ENCODE measurements at places on chromosomes 1 and 21.

- no peaks in the 10 kb centered on the region for H3K4me1 ChIP-seq
- H3K27me3 ChIP-seq: no peaks in the 10 kb centered on the region
- no peak overlapping the region for H3K27ac ChIP-seq
- no peaks in the 10 kb centered on the region for H3K36me3 ChIP-seq
These were observed 74.7 kb upstream of the RGL1 start for GRCh38 chr1:183730107-183730724.

DNA sequence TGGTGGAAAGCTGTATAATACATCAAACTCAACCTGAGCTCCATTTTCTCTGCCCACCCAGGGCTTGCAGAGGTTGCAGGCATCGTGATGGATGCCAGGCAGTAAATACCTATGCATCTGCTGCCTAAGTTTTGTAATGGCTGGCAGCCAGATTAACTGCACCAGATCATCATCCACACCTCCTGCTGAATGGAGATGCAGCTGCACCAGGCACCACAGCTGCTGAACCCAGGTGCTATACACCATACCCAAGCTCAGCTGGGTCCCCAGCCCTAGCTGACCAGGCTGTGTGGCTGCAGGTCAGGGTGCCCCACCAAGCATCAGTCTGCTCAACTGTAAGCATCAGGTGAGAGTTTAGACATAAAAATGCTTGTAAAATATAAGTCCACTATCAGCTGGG lies 6.7 kb upstream of the SNAPIN start:
- peaks cover 24% of the 10 kb centered on the region for H3K4me1 ChIP-seq
- H3K36me3 ChIP-seq: peaks cover under 1% of the 10 kb centered on the region
- H3K4me3 ChIP-seq: no peak overlapping the region
- no peaks in the 10 kb centered on the region for H3K27me3 ChIP-seq
- DNase-seq: no peak
- no peak overlapping the region for H3K27ac ChIP-seq

DNA sequence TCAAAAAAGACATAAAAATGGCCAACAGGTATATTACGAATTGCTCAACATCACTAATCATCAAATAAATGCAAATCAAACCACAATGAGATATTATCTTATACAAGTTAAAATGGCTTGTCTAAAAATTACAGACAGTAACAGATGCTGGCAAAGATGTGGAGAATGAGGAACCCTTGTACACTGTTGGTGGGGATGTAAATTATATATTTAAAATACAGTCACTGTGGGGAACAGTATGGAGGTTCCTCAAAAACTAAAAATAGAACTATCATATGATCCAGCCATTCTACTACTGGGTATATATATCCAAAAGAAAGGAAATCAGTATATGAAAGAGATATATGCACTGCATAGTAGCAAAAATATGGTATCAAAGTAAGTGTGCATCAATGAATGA lies 1037.2 kb upstream of the B3GALT2 start:
- H3K27ac ChIP-seq: no peak overlapping the region
- no peaks in the 10 kb centered on the region for H3K36me3 ChIP-seq
- no peak overlapping the region for H3K4me3 ChIP-seq

- H3K4me1 ChIP-seq: no peaks in the 10 kb centered on the region
- no peaks in the 10 kb centered on the region for H3K27me3 ChIP-seq
- H3K36me3 ChIP-seq: no peaks in the 10 kb centered on the region
- no peak for DNase-seq
These were observed 214.7 kb upstream of the EDN2 start for GRCh38 chr1:41698916-41699860.

GRCh38 chr21:29808153-29808552 lies 131.6 kb downstream of the GRIK1 start:
- H3K4me3 ChIP-seq: no peak overlapping the region
- H3K27me3 ChIP-seq: peaks cover 6% of the 10 kb centered on the region
- DNase-seq: no peak
- no peaks in the 10 kb centered on the region for H3K4me1 ChIP-seq

DNA sequence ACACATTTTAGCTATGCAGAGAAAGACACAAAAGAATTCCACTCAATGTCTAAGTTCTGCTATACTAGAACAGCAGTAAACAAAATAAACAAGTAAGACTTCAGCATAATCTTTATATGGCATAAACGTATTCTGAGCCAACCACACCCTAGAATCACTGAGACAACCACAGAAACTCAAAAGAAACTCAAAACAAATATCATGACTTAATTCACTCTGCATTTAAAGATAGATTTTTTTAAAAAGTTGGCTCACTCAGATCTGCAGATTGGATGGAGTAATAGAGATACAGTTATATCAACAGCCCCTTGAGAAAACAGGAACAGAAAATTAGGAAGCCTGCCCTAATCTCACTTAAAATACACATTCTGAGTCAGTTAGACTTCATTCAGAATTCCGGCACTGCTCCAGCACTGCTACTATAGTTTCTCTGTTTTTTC lies 95.0 kb downstream of the COL24A1 start:
- H3K4me1 ChIP-seq: peaks cover 7% of the 10 kb centered on the region
- no peaks in the 10 kb centered on the region for H3K27me3 ChIP-seq
- peaks cover 2% of the 10 kb centered on the region for H3K36me3 ChIP-seq
- H3K4me3 ChIP-seq: no peak overlapping the region

- no peak for DNase-seq
- no peaks in the 10 kb centered on the region for H3K36me3 ChIP-seq
- no peaks in the 10 kb centered on the region for H3K27me3 ChIP-seq
- peaks cover 73% of the 10 kb centered on the region for H3K4me1 ChIP-seq
- peak overlapping the region; percentile 61 for H3K27ac ChIP-seq
- no peak overlapping the region for H3K4me3 ChIP-seq
These were observed 65.4 kb upstream of the ARTN start for GRCh38 chr1:43867976-43868740.

DNA sequence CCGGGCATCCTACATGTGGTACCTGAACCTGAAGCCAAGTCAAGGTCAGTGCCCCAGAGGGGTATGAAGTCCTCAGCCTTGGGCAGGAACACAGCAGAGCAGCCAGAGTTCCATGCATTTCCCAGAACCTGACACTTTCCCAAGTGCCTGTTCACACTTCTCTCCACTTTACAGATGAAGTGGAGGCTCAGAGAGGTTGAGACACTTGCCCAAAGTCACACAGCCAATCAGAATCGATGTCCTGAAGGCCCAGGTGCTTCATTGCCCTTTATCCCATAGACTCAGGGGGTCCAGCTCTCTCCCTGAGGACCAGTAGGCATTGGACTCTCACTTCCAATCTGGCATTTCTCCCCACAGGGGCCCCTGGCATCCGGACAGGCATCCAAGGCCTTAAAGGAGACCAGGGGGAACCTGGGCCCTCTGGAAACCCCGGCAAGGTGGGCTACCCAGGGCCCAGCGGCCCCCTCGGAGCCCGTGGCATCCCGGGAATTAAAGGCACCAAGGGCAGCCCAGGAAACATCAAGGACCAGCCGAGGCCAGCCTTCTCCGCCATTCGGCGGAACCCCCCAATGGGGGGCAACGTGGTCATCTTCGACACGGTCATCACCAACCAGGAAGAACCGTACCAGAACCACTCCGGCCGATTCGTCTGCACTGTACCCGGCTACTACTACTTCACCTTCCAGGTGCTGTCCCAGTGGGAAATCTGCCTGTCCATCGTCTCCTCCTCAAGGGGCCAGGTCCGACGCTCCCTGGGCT lies 2.2 kb downstream of the C1QA start:
- no peaks in the 10 kb centered on the region for H3K4me1 ChIP-seq
- H3K36me3 ChIP-seq: no peaks in the 10 kb centered on the region
- peaks cover 3% of the 10 kb centered on the region for H3K27me3 ChIP-seq
